Skeletal muscle cell (primary cell): ENCODE measurements at places on chromosomes 1 and 21.

DNA sequence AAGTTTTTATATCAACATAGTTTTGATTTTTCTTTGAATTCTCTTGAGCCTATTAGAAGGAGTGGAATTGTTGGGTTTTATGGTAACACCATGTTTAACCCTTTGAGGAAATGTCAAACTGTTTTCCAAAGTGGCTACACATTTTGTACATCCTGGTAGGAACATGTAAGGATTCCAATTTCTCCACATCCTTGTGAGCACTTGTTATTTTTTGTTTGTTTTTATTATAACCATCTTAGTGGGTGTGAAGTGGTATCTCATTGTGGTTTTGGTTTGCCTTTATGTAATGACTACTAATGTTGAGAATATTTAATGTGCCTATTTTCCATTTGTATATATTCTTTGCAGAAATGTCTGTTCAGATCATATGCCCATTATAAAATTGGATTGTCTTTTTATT is 120.5 kb downstream of the FGGY start:
- DNase-seq, result no peak

DNA sequence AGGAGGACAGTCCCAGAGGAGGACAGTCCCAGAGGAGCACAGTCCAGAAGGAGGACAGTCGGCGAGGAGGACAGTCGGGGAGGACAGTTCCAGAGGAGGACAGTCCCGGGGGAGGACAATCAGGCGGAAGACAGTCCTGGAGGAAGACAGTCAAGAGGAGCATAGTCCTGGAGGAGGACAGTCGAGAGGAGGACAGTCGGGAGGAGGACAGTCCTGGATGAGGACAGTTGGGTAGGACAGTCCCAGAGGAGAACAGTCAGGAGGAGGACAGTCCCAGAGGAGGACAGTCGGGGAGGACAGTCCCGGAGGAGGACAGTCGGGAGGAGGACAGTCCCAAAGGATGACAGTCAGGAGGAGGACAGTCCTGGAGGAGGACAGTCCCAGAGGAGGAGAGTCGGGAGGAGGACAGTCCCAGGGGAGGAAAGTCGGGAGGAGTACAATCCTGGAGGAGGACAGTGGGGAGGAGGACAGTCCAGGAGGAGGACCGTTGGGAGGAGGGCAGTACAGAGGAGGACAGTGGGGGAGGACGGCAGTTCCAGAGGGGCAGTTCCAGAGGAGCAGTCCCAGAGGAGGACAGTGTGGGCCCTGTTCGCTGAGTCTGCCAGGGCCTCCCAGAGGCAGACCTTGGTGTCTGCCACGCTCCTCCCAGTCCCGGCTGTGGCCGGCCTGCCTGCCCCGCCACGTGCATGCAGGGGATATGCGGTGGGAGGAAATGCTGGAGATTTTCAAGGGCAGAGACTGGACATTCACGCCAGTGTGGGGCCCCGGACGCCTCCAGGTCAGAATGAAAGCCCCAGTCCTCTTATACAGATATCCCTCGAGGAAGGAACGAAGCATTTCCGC is 183.8 kb upstream of the ARHGEF16 start:
- no peak for DNase-seq

- DNase-seq, result no peak
Measured at GRCh38 chr1:205666372-205667166, 13.7 kb downstream of the SLC45A3 start.

DNA sequence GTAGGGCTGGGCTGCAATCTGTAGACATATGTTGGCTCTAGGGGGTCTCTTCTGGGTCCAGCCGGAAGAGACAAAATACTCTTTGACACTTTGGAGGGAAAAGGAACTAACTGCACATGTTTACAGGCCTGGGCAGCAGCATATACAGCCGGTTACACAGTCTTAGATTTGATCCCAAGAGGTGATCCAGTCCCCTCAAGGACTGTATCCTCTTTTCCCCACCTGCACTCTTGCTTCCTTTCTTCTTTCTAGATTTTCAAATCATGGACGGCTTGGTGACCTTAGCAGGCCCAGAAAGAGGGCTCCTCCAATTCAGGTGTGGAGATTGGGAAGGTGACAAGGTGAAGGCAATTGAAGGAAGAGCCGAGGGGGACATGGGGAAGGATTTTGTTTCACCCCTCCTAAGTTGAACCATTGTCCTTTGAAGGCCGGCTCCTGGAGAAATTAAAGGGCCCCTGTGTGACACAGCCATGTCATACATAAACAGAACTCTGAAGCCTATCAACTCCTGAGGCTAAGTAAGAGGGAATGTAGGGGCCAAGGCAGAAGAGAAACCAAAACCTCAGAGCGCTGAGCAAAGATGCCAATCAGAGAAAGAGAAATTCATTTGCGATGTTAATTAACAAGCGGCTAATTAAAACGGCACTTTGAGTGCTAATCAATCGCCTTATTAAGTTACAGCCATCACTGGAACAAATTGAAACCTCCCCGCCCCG is 5.9 kb upstream of the BARHL2 start:
- DNase-seq, result no peak

GRCh38 chr21:35711661-35712060 is 348.7 kb downstream of the SETD4 start:
- DNase-seq, result no peak

- DNase-seq, result no peak
Measured at GRCh38 chr1:203649999-203650836, 23.6 kb downstream of the ATP2B4 start.

GRCh38 chr21:26842974-26843932 is 2.0 kb downstream of the ADAMTS1 start:
- peak; percentile 95 for DNase-seq

GRCh38 chr21:46429754-46430681 is 28.7 kb upstream of the DIP2A start:
- DNase-seq, result no peak

- no peak for DNase-seq
Measured at GRCh38 chr1:32896451-32896850, 4.7 kb downstream of the TMEM54 start.

DNA sequence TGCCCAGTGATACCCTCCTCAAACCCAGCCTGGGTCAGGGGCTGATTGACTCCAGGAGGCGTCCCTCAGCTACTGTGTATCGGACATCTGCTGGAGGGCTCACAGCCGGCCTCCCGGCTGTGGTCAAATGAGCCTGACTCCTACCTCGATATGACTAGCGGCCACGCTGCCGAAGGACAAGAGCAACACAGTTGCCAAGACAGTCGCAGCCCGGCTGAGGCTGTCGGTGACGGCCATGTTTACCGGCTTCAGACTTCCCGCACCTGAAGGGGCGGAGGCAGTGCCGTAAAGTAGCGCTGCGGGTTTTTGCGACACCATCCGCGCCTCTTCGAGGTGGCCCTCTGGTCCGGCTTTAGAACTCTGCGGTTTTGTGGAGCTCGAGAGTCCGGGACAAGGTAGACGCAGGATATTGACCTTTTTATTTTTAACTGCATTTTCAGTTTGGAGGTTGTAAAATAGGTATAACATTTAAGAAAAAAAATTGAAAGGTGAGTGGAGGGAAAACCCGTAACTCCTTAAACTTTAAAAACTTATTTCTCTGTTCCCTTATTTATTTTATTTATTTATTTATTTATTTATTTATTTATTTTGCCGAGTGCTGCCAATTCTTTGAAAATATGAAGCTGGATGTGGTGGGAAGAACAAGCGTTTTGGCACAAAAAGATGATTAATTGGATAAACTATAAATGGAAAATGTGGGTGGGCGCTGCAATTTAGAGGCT is at the start of gene PIGK:
TSS of gene PIGK (minus strand) at position 265 of the 722 bp plus-strand sequence. CDS start at position 237, 28 bp downstream.
- DNase-seq, result peak; percentile 53

DNA sequence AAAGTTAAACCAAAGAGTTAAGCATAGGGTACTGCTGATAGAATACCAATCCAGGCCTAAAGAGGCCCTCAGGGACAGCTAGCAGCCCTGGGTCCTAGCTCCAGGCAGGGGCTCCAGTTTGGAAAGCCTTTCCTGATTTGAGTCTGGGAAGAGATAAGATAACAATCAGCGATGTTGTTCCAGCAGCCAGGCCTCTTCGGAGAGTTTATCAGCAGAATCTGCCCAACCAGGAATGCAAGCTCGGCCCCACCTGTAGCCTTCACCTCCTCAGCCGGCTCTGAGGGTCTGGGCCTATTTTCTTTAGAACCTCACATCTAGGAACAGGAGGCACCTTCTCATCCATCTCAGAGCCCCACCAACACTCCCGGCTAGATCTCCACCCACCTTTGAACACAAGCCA is 42.6 kb downstream of the PLEKHA6 start:
- DNase-seq, result no peak

GRCh38 chr1:174301295-174302077 is 142.2 kb downstream of the RABGAP1L start:
- no peak for DNase-seq

GRCh38 chr1:225917101-225917500 is 6.9 kb downstream of the PYCR2 start:
- DNase-seq, result no peak

DNA sequence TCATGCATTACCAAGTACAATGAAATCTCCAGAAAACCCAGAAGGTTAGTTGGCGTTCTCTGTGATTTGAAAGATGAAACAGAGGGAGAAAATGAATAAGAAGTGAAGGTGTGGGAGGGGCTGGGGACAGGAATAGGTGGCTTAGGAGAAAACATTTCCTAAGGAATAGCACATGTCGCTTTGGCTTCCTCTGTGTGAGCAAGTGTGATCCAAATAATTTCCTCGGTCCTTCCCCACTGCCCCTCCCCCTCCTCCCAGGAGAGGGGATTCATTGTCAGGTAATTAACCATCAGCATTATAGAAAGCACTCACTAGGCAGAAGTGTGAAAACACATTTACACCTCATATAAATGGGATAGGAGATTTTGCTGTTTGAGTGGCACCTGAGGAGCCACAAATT is 105.5 kb downstream of the NUF2 start:
- no peak for DNase-seq

DNA sequence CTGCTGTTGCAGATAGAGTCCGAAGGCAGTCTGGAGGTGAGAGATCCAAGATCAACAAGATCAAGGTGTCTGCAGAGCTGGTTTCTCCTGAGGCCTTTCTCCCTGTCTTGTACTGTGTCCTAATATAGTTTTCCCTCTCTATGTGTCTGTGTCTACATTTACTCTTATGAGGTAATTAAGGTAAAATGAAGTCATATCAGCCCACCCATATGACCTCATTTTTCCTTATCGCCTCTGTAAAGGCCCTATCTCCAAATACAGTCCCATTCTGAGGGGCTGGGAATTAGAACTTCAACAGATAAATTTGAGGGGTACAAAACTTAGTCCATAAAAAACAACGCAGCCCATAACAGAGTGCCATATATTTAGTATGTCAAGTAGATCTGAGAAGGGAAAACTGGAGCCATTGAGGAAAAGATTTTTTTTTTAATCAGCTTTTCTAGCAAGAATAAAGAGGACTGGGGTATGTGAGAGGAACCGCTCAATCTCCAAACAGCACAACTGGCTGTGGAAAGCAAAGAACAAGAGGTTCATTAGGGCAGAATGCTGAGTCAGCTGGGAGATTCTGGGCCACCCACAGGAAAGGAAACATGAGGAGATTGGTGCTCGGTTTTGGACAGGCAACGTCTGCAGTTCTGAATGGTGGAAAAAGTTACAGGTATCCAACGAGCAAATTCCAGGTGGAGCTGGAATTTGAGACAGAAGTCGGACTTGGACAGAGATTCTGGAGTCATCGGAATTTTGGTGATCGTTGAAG is 65.7 kb downstream of the MAP3K21 start:
- no peak for DNase-seq

GRCh38 chr21:29656504-29657239 is 283.1 kb downstream of the GRIK1 start:
- peak; percentile 66 for DNase-seq

DNA sequence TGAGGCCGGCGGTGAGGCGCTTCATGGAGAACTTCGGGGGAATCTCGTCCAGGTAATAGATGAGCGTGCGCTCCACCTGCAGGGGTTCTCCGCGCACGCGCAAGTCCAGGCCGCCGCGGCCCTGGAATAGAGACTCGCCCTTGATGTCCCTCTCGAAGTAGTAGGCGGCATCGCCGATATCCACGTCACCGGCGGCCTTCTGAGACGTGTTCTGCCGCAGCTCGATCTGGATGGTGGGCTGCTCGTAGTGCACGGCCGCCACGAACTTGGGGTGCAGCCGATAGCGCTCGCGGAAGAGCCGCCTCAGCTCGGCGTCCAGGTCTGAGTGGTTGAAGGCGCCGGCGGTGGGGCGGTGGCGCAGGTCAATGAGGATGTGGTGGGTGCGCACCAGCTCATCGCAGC is 726 bp downstream of the TACSTD2 start:
- DNase-seq, result no peak

GRCh38 chr1:15148941-15149340 is 4.6 kb upstream of the TMEM51 start:
- no peak for DNase-seq

- DNase-seq, result no peak
Measured at GRCh38 chr1:87072411-87072810, 158.0 kb downstream of the HS2ST1 start.

DNA sequence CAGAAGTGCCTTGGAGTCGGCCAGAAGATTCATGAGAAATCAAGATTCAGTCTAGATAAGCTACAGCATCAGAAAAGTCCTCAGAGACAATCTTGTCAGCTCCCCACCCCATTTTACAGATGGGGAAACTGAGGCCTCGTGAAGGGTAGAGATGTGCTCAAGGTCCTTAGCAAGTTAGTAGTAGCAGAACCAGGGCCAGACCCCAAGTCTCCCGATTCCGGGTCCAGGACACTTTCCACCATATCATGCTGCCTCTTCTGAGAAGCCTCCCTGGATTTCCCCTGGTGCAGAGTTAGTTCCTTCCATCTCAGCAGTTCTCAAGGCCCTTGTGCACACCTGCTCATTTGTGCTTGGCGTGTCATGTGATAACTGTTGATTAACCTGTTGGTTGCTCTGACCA is 91.5 kb upstream of the ACTL8 start:
- no peak for DNase-seq

GRCh38 chr1:71357708-71358107 is 276.9 kb upstream of the ZRANB2 start:
- DNase-seq, result no peak
